Glomerular endothelial cell (primary cell): ENCODE measurements at places on chromosomes 7 and 10. TPM values are rescaled to one million over a fixed set of nuclear protein-coding genes. Genes with fewer than 3 reads are reported as not detected.

- DNase-seq: no peak
Measured at GRCh38 chr7:7654964-7655715, 14.6 kb downstream of the UMAD1 start.

- no peak for DNase-seq
Measured at GRCh38 chr10:117134306-117135025, 3.6 kb downstream of the VAX1 start.

DNA sequence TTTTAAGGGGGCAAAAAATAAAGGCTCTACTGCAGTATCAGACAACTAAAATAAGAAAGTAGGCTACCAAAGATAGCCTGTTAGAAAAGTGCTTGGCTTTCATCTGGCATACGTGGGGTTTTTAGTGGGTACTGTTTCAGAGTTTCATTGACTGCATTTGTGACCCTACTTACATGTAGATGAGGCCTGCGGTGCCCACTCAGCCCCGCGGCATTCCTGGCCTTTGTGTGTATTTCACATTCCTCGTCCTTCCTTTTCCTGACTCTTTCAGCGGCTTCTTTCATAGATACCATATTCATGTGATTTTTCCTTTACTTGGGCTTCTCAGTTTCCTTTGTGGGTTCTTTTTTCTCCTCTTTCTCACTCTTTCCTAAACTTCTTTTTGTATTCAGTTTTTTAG lies 50.7 kb downstream of the UBE3C start:
- no peak for DNase-seq

DNA sequence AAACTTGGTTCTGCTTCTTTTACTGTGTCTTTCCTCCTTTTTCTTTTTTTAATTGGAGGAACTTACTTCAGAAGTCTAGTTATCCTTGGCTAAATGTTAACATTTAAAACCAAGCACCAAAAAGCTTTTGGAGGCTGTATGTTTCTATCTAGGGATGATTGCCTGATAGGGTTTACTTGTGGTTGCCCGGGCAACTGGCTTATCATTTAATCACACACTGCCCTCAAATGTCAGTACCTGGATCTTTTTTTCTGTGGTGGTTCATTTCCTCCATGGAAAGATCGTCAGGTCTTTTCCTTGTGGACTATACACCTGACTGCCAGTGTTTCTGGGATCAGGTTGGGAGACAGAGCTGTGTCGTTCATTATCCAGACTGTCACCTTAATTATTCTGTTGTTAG lies 173.2 kb downstream of the WNT2 start:
- DNase-seq: no peak

DNA sequence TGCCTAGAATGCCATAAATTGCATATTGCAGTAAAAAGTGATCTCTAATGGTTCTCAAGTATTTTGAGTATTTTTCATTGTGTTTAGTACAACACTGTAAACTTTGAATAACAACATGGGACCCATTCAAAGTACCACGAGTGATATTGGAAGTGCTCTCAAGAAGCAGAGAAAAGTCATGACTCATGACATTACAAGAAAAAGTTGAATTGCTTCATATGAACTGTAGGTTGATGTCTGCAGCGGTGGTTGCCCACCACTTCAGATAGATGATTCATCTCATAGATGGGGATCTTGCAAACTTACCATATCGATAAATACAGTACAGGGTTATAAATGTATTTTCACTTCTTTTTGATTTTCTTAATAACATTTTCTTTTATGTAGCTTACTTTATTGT lies 33.9 kb downstream of the ENTPD1 start:
- no peak for DNase-seq

- no peak for DNase-seq
Measured at GRCh38 chr10:22686347-22686746, 28.0 kb downstream of the PIP4K2A start.

DNA sequence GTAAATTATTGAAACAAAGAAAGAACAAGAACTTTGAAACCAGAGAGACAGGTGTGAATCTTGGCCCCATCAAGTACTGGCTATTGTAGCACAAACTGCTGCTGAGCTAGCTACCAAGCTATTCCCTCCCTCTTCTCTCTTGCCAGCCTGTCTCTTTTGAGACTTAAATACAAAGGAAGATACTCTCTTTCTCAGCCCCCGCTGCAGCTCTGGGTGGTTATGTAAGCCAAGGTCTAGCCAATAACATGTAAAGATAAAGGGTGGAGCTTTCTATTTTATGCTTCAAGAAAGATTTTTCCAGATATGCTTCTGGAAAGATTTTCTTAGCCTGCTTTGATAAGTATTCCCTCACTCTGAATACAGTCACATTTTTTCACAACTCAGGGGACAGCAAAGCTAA lies 17.2 kb downstream of the BAZ1B start:
- no peak for DNase-seq

DNA sequence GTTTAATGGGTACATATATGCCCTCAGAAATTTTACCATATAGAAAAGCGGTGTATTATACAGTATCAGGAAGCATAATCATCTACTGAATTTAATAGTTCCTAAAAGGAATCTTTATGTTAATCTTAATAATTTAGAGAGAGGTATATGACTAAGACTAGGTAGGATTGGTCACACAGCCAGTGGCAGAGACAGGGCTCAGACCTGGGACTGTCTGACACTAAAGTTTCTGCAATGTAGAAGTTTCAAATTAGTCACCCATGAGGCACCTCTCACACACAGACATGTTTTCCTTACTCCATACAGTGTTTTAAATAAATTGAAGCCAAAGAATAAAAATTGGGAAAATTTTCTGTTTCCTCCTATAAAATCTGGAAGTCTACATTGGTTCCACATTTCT lies 72.8 kb upstream of the ADRA2A start:
- DNase-seq: no peak

GRCh38 chr10:45199205-45199740 lies 116.1 kb downstream of the OR13A1 start:
- DNase-seq: no peak

- DNase-seq: no peak
Measured at GRCh38 chr10:101832325-101832771, 11.3 kb downstream of the KCNIP2 start.

DNA sequence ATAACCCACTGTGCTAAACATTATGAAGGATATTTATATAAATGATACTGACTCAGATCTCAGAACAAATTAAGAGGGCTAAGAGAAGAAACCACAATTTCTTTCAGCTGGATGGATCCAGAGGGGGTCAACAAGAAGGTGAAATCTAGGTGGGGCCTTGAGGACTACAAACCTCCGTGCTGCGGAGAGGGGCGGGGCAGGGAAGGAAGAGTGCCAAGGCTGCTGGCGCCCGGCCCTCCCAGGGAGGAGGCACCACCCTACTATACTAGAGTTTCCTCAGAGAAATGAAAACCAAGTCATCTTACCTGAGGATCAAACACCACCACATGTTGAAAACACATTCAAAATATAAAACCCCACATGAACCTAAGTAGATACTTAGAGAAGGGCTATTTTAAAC lies 29.3 kb upstream of the CRYGN start:
- no peak for DNase-seq

The GPR158 gene
- not detected in 2 replicates for total RNA-seq

The MYO1G gene
- not detected in 2 replicates for total RNA-seq

The CAV1 gene
- 1,027 and 1,154 TPM in 2 replicates for total RNA-seq

The LGI1 gene
- total RNA-seq: not detected in 2 replicates

The ELFN1 gene
- total RNA-seq: 0.05 and 1.5 TPM in 2 replicates

The C10orf53 gene
- not detected in 2 replicates for total RNA-seq

The EDRF1 gene
- 11.9 and 13.0 TPM in 2 replicates for total RNA-seq

The ARHGAP22 gene
- 64.5 and 65.8 TPM in 2 replicates for total RNA-seq

The CCDC3 gene
- total RNA-seq: 1.2 and 1.8 TPM in 2 replicates
